Smooth muscle cell of the pulmonary artery (primary cell): ENCODE measurements at places on chromosomes 13 and 19. TPM values are rescaled to one million over a fixed set of nuclear protein-coding genes. Genes with fewer than 3 reads are reported as not detected.

COLGALT1 gene
- total RNA-seq = 123 and 160 TPM in 2 replicates

CLEC4M gene
- not detected in 2 replicates for total RNA-seq

TRAPPC2B gene
- 6.6 and 7.5 TPM in 2 replicates for total RNA-seq

CEACAM3 gene
- not detected in 2 replicates for total RNA-seq

CATSPERD gene
- total RNA-seq = not detected in 2 replicates
